Activated naive CD4-positive, alpha-beta T cell treated with anti-CD3 and anti-CD28 coated beads, Interleukin-2, amount 50 U/mL, for 72 hours (primary cell): ENCODE measurements at places on chromosomes 13 and 19.

DNA sequence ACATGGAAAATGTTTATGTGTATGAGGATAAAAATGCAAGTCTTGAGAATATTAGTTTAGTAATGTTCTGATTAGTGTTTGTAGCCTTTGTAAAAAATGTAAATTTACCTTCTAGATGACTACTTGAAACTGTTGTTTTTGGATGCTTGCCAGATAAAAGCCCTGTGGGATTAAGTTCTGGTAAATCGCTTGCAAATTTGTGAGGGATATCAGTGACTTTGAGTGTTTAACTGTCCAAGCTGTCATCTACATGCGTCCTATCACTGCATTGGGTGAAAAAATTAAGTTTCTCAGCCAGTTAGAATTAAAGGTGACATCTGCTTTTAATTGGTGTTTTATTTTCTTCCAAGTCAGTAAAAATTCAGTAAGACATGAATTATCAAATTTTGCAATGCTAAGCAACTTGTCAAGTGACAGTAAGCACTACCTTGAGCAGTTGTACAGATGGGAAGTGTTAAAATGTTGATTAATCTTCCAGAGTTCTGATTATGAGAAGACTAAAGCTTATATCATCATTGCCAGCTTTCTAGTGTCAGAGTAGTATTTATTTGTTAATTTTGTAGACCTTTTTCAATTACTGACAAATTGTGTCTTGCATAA is 88.0 kb downstream of the PCCA start:
- DNase-seq = no peak

DNA sequence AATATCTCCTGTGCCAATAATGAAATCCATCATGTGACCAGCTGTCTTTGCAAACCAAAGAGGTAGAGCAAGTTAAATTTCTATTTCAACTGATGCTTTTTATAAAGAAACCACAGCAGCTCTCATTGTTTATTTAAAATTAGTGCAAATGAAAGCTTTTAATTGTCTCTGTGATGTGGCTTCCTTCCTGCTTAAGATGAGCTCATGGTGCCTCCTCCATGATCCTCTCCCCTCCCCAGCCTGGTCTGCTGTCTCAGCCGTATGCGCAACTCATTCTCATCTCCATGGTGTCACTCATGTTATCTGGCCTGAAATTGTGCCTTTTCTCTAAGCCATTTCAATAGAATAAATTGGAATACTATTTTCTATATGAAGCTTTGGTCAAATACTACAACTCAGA is 270.6 kb downstream of the FGF14 start:
- DNase-seq = no peak

DNA sequence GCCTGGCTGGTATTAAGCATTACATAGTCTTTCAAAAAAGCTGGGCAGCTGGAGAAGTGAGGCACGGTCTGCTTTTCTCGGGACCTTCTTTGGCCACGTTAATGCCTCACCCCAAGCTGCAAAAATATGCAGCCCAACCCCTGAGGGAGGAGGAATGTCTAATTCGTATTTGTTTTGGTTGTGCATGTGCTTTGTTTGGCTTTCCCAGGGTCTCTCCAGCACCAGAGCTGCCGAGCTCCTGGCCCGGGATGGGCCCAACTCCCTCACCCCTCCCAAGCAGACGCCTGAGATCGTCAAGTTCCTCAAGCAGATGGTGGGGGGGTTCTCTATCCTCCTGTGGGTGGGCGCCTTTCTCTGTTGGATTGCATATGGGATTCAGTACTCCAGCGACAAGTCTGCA is 7.9 kb downstream of the ATP12A start:
- no peak for DNase-seq

GRCh38 chr13:95030821-95031343 is 270.4 kb downstream of the ABCC4 start:
- DNase-seq = no peak

DNA sequence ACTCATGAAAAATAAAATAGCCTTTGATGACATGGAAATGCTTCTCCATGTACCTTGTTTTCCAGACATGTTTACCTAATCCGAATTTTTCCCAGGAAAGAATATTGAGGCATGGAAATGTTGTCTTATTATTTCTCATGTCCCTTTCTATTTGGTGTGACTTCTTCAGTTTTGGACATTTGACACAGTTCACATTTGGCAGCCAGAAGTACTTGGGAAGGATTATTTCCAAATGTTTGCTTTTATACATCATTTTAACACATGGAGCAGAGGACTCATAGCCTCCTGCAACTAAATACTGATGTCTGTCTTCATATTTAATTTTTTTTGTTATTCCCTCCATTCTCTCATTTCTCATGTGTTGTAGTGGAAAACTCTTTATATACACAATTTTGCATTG is 94.3 kb downstream of the POSTN start:
- no peak for DNase-seq

DNA sequence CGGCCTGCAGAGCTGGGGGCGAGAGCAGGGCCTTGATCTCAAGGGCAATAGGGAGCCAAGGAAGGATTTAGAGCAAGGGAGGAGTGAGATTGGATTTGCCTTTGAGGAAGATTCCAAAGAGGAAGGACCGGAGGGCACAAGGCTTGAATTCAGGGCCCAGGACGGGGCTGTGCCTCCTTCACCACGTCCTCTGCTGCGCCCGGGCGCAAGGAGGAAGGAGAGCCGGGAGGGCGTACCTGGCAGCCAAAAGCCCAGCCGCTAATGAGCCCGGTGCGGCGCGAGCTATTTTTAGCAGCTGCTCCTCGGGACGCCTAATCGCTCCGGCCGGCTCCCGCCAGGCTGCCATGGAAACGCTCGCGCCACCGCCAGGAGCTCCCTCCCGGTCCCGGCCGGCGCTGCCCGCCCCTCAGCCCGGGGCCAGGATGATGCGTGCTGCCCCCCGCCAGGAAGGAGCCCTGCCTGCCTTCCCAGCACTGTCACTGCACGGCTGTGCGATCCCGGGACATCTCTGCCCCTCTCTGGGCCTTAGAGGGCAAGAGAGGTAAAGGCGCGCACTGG is 31.3 kb downstream of the TINCR start:
- no peak for DNase-seq

GRCh38 chr19:18865973-18866799 is 29.8 kb downstream of the CERS1 start:
- no peak for DNase-seq

- DNase-seq = no peak
Measured at GRCh38 chr13:20495087-20496023, 30.3 kb downstream of the CRYL1 start.

DNA sequence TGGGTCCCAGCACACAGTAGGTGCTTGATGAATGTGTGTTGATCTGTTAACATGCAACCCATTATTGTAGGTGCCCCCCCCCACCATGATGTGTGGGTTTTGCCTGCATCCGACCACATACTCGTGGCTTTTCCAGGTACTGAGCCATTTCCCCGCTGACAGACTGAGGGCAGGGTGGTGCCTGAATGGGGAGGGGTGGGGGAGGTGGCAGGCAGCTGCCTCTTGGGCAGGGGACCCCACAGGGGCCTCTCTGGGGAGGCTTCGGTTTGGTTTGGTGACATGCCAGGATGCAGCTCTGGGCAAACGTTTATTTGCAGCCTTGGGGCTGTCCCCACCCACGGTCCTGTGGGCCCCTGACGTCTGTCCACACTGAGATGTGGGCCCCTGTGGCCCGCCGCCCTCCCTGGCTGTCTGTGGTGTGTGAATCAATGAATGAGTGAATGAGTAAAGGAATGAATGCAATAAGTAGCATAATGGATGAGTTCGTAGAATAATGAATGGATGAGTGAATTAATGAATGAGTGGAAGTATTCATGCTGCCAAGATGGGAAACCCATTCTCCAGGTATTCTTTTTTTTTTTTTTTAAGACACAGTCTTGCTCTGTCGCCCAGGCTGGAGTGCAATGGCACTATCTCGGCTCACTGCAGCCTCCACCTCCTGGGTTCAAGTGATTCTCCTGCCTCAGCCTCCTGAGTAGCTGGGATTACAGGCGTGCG is 9.0 kb upstream of the JUND start:
- peak; percentile 87 for DNase-seq

- no peak for DNase-seq
Measured at GRCh38 chr19:1501200-1501595, 10.2 kb downstream of the REEP6 start.
